ENCODE measurements at places on chromosomes 16 and 17. TPM values are rescaled to one million over a fixed set of nuclear protein-coding genes. Genes with fewer than 3 reads are reported as not detected.

DNA sequence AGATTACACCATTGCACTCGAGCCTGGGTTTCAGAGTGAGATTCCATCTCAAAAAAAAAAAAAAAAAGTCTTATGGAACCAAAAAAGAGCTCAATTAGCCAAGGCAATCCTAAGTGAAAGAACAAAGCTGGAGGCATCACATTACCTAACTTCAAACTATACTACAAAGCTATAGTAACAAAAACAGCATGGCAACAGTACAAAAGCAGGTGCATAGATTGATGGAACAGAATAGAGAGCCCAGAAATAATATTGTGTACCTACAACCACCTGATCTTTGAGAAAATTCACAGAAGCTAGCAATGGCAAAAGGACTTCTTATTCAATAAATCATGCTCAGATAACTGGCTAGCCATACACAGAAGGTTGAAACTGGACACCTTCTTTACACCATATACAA, 24.7 kb upstream of the CCL2 start:
- H3K36me3 ChIP-seq, result no peaks in the 10 kb centered on the region
- H3K4me1 ChIP-seq, result peaks cover 6% of the 10 kb centered on the region
- H3K27ac ChIP-seq, result no peak overlapping the region
- no peaks in the 10 kb centered on the region for H3K27me3 ChIP-seq
- no peak for DNase-seq

- no peaks in the 10 kb centered on the region for H3K4me1 ChIP-seq
- no peak overlapping the region for H3K4me3 ChIP-seq
- peaks cover 7% of the 10 kb centered on the region for H3K36me3 ChIP-seq
- H3K27ac ChIP-seq, result no peak overlapping the region
- no peaks in the 10 kb centered on the region for H3K27me3 ChIP-seq
These were observed 70.0 kb upstream of the CLEC18A start for GRCh38 chr16:69881141-69881540.

DNA sequence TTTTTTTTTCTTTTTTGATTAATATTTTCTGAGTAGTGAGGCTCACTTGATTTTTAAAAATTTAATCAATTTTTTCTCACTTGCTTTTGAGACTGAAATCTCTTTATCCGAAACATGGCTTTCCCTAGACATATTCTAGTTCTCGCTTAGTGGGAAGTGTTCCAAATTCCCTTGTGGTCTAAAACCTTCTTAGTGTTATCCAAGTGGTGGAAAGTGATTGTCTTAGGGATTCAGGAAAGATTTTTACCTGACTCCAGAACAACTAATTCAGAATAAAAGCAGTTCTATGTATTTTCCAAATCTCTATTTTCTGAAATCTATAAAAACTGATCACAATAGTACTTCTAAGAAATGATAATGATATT, 178.8 kb downstream of the MAP2K6 start:
- no peaks in the 10 kb centered on the region for H3K27me3 ChIP-seq
- no peak for DNase-seq
- H3K4me3 ChIP-seq, result no peak overlapping the region
- H3K27ac ChIP-seq, result no peak overlapping the region
- no peaks in the 10 kb centered on the region for H3K4me1 ChIP-seq
- H3K36me3 ChIP-seq, result no peaks in the 10 kb centered on the region

DNA sequence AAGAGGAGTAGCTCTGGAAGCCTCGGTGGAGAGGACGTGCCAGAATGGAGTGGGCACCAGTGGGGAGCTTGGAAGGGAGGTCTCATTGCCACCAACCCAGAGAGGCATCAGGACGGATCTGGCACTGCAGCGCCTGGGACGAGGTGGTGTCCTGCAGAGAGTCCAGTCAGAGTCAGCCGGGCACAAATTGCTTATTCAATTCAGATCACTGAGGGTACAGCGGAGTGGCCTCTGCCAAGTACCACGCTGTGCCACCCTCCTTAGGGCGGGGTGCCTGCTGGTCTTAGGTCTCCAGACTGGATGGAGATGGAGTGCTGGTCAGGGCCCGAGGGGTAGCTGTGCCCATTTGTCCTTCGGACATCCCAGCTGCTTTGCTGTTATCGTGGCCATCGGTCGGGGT, 18.9 kb upstream of the SPPL2C start:
- no peaks in the 10 kb centered on the region for H3K4me1 ChIP-seq
- no peak for DNase-seq
- H3K27me3 ChIP-seq, result peaks cover 4% of the 10 kb centered on the region
- H3K4me3 ChIP-seq, result no peak overlapping the region

DNA sequence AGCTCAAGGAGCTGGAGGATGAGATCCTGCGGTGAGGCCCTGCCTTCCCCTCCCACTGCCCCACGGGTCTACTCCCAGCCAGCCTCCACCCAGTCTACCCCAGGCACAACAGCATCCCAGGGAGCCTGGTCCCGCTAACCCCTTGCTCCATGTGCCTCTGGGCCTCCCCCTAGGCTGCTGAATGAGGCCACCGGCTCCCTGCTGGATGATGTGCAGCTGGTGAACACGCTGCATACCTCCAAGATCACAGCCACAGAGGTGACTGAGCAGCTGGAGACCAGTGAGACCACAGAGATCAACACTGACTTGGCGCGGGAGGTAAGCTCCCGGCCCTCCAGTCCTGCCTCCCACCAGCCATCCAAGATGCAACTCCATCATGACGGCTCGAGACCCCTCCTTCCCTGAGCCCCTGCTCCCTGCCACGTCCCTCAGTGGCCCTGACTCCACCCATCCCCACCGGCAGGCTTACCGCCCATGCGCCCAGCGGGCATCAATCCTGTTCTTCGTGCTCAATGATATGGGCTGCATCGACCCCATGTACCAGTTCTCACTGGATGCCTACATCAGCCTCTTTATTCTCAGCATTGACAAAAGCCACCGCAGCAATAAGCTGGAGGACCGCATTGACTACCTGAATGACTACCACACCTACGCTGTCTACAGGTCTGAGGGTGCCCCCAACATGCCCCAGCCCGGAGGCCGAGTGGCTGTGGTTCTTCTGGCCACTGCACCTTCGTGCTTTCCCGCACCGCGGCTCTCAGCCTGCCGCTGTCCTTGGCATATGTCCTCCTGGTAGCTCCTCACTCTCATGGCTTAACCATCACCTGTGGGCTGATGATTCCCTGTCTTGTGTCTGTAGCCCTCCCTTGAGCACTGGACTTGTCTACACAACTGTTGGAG, 15.0 kb upstream of the KDM6B start:
- H3K36me3 ChIP-seq, result no peaks in the 10 kb centered on the region
- no peak for DNase-seq
- no peaks in the 10 kb centered on the region for H3K27me3 ChIP-seq
- no peak overlapping the region for H3K27ac ChIP-seq

GRCh38 chr16:30149250-30149930, 26.4 kb upstream of the MAPK3 start:
- H3K27ac ChIP-seq, result no peak overlapping the region
- no peaks in the 10 kb centered on the region for H3K27me3 ChIP-seq
- no peak overlapping the region for H3K4me3 ChIP-seq
- DNase-seq, result no peak

Gene TNS4
- 0.17 TPM for total RNA-seq

Gene SYT17
- 10.0 TPM for total RNA-seq

Gene AOC2
- 1.6 TPM for total RNA-seq

Gene KRTAP4-9
- total RNA-seq, result not detected

All from lung (tissue), 17 donors.